ENCODE measurements at places on chromosomes 2 and 18.

DNA sequence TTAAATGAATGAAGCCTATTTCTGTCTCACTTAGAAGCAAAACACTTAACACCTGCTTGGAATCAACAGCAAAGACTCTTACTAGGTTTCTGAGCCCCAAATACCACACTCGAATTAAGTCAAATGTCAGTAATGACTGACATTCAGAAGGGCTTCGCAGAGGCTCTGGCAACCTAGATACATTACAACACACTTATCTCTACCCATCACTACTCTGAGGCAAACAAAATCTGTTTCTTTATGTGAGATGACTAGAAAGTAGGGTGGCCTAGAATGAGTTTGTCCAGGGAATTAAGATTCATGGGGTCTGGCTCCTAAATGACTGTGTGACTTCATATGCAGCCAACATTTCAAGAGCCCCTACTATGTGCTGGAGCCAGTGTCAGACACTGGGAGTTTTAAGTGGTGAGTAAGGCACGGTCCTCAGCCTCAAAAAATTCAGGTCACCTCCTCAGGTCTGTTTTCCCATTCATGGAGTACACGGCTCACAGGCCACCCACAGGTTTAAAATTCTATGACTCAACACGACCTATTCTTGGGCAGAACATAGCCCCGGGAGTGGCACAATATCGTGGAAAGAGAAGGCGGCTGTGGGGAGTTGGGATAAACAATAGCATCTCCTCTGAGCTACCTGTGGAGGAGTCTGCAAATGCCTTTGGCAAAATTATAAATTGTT is 150.3 kb upstream of the ZFP36L2 start:
- DNase-seq: no peak

DNA sequence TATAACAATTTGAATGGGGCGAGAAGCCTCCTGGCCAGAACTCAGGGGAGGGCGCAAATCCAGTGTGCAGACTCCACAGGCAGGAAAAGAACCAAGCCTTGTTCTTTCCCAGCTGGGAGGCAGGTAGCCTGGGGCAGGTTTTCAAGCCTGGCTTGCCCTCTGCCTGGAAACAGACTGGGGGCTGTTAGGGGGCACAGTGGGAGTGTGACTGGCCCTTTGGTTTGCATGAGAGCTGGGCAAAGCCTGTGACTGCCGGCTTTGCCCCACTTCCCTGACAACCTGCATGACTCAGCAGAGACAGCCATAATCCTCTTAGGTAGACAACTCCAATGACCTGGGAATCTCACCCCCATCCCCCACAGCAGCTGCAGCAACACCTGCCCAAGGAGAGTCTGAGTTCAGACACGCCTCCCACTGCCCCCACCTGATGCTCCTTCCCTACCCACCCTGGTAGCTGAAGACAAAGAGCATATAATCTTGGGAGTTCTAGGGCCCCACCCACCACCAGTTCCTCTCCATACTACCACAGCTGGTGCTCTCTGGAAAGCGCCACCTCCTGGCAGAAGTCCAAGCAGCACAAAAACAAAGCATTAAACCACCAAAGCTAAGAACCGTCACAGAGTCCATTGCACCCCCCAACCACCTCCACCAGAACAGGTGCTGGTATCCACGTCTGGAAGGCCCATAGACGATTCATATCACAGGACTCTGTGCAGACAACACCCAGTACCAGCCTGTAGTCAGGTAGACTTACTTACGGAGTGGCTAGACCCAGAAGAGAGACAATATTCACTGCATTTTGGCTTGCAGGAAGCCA is 402.5 kb downstream of the STK39 start:
- DNase-seq: no peak

DNA sequence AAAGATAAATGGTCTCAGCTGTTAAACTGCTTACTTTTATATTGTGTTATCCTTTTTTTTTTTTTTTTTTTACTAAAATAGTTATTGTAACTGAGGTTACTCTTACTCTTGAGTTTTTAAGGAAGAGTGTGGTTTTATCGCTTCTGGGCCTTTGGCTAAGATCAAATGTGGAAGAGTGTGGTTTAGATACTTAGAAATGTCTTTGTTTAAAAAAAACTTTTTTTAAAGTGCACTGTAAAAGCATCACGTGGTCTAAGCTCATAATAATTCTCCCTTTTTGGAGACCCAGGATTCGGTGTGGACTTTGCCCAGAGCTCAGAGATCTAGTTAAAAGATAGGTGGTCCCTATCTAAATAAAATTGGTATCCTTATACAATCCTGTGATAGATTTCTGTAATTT is 11.9 kb upstream of the OXER1 start:
- DNase-seq: no peak

DNA sequence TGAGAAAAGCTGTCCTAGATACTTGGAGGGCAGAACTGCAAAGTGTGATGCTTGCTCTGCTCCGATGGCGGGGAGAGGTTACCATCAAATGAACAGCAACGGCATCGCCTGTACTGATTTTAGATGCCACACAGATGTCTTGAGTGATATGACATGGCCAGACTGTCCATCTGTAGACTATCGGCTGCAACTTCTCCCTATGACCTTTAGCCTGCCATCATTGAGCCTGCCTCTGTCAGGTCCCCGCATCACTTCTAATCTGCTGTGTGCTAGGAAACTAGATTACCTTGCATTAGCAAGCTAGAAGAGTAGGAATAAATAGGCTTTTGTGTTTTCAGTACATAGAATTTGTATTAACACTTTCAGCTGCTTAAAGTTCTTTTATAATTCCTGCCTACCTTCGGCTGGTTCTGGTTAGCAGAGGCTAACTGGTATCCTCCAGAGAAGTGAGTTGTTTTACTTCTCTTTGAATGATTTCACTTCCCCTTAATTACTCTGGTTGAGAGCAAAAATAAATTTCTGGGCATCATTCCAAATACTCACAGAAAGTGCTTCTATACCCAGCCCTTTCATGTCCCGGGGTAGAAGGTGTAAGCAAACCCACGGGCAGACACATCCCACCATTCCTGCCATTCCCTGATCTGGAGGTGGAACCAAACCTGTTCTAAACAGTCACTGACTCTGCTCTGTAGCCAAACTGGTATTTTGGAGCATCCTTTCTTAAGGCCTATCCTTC is 24.0 kb downstream of the GAREM2 start:
- DNase-seq: no peak

GRCh38 chr18:46424898-46425297 is 232.1 kb downstream of the LOXHD1 start:
- DNase-seq: no peak

DNA sequence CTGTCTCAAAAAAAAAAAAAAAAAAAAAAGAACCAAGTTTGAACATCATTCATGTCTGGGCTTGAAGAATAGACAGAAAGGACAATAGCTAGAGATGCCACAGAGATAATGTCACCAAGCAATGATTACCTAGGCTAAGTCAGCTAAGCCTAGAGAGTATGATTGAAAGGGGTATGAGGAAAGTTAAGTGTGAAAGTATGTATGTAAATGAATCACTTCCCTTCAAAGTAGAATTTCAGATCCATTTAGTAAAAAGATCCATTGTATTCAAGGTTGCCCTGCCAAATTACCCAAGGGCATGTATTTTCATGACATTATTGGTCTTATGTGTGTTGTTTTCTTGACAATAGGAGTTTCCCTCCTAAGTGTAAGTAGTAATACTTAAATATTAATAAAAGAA is 34.1 kb upstream of the SLC39A10 start:
- no peak for DNase-seq

GRCh38 chr2:229815858-229816257 is 101.5 kb upstream of the DNER start:
- DNase-seq: no peak

GRCh38 chr18:47912794-47913585 is 17.5 kb downstream of the SMAD2 start:
- no peak for DNase-seq

GRCh38 chr2:94923196-94923595 is 52.0 kb downstream of the TEKT4 start:
- no peak for DNase-seq

GRCh38 chr2:232146294-232146693 is 184.8 kb downstream of the DIS3L2 start:
- no peak for DNase-seq

DNA sequence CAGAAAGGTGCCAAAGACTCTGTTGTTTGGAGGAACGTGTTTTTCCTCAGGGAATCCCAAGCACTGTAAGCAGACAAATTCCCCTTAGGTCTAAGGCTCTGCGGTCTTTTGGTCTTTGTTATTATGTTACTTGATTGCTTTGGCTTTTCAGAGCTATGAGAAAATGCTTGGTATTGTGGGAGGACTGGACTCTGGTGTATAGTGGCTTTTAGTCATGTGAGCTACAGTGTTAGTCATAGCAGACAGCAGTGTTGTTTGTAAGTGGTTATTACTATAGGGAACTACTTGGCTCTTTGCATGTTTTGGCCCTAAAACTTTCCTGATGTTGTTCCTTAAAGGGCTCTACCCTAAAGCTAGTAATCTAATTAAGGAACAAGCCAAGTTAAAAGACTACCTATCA is 956.2 kb upstream of the LRATD1 start:
- no peak for DNase-seq

DNA sequence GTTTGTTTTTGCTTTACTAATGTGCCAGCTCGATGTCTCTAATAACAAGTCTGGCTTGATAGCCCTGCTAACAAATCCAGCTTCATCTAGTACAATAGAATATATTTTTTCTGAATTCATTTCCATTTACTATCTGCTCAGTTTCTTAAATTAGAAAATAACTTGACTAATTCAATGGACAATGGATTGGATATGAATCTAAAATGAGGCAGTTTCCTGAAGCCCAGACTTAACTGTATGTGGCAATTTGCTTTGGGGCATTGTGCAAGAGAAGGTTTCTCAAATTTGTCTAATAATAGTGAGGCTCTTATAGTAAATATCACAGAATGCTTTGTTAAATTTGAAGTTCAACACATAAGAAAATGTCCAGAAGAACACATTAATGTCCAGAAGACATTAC is 25.8 kb downstream of the CALCRL start:
- DNase-seq: no peak

- DNase-seq: no peak
These were observed 148.4 kb upstream of the CAVIN2 start for GRCh38 chr2:191995285-191995684.

- DNase-seq: no peak
These were observed 155.6 kb downstream of the QPCT start for GRCh38 chr2:37500031-37500430.

DNA sequence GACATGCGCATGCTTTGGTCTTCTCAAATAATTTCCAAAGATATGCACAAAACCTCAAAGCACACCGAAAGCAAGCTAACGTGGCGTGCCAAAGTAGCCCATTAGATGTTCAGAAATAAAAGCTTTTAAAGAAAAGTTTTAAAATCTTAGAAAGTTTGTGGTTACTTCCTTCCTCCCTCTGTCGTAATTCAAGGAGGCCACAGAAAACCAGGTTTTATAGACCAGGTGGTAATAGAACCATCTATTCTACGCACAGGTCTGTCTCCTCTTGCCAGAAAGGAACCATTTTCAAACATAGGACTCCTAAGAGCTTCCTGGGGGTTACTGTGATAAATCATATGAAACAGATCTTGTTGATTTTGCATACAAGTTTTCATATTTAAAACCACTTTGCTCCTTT is 487.2 kb downstream of the ARHGAP15 start:
- no peak for DNase-seq

DNA sequence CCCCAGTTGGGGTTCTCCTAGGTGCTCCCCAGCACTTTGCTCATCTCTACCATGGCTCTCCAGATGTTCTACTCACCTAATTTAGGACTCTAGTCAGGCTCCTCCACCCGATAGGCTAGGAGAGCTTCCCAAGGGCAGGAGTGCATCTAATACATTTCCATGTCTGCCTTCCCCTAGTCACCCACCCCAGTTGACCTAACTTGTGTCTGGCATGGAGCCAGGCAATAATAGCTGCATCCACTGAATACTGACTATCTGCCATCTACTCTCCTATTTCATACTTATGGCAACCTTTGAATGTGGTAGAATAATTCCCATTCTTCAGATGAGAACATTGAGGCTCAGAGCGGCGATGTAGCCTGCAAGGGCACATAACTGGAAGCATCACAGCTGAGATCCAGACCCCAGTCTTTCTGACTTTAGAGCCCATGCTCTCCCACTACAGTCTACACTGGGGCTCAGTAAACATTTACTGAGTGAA is 71.8 kb upstream of the YWHAQ start:
- DNase-seq: no peak

DNA sequence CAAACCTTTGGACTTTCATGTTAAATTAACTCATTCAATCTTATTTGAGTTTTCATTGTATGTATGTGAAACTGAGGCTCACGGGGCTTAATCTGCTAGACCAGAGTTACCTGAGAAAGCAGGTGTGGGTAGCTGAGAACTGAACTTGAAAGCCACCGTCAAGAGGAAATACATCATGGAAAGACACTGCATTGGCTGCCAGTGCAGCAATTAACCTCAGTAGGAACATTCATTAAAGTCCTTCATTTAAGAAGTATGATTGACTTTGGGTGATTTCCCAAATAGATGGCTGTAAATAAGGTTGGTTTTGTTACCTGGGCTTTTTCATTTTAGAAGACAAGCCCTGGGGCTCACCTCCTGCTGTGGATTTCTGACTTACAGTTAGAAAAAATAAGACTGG is 36.5 kb upstream of the MGAT5 start:
- DNase-seq: no peak

DNA sequence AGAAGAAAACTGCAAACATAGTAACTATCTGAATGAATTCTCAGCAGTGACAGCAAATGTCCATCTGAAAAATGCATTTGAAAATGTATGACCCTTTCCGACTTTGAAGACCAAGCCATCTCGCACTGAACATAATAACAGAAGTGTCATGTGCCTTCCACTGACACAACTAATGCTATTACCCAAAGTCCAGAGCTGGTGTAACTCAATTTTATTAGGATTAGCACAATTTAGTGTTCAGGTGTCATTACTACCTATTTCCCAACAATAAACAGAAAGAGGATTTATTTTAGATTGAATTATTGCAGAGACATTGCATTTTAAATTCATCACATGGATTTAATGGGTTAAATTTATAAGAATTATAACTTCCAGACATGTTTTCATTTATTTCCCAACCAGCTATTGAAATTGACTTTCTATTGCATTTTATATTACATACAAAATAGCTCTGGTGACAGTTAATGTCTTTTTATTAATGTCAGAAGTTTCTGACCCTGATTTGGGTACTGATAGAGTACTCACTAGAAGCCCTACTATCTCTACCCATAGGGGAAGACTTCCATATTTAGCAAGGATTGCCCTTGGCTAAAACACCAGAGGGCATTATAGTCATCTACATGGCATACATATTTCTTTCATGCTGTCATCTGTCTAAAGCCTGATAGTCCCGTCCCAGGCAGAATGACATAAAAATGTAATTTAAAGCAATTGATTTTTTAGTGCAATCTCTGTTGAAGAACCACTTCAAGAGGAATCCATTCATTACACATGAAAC is 7.0 kb upstream of the STK39 start:
- DNase-seq: no peak

- DNase-seq: no peak
These were observed 93.5 kb downstream of the TMEM18 start for GRCh38 chr2:583666-584065.

GRCh38 chr2:221518201-221518934 is 53.7 kb downstream of the EPHA4 start:
- DNase-seq: no peak

- no peak for DNase-seq
These were observed 474.7 kb downstream of the PID1 start for GRCh38 chr2:228796386-228796785.

- no peak for DNase-seq
These were observed 869.9 kb downstream of the LRP1B start for GRCh38 chr2:141260911-141261310.

GRCh38 chr2:4214444-4215205 is 511.2 kb downstream of the DCDC2C start:
- no peak for DNase-seq

- no peak for DNase-seq
These were observed 58.5 kb downstream of the BCL2 start for GRCh38 chr18:63261029-63261428.

- DNase-seq: no peak
These were observed 952 bp downstream of the ELMOD3 start for GRCh38 chr2:85355521-85355920.

All from AG09319 (cell line).